ENCODE measurements at places on chromosomes 6 and 20.

DNA sequence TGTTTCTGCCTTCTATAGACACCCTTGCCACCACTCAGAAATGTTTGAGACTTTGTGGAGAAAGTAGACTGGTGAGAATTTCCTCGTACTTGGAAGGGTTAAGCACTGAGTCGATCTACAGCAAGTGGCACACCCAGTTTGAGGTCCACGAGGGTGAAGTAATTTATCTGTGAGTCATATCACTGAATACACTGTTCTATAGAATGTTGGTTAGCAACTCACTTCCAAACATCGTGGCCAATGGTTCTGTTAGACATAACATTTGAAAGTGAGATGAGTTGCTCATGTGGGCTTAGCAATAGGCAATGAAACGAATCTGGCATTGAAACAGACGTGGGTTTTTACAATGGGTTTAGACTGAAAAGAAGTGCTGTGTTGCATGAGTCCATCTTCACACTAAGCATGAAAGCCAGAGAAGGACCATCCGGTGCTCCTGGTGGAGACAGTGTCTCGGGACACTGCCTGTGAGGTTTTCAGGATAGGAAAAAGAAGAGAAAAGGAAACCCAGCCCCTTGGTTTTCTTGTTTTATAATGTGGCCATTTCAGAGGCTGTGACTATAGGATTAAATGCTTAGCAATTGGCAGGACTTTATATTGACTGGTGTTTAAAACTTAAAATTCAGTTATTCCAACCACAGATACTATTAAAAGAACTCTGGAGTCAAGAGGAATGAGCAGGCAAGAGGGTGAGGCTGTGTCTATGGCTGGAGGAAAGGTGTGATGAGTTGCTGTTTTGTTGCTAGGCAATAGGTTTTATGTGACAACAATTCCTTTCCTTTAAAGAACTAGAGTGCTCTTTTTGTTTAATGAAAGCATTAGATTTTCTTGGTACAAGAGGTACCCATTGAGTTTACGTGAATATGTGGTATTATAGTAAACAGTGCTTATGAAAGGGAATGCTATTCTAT lies 31.0 kb upstream of the EZR start:
- peak; percentile 89 for DNase-seq

GRCh38 chr6:159720708-159721107 lies 6.6 kb upstream of the WTAP start:
- no peak for DNase-seq

GRCh38 chr20:59933296-59933848 lies at the start of gene SYCP2:
SYCP2 (minus strand) TSS chr20:59933637; CDS start chr20:59922413, 11,224 bp downstream.
- DNase-seq: peak; percentile 70

- DNase-seq: no peak
Measured at GRCh38 chr6:167849846-167850459, 23.2 kb downstream of the AFDN start.

DNA sequence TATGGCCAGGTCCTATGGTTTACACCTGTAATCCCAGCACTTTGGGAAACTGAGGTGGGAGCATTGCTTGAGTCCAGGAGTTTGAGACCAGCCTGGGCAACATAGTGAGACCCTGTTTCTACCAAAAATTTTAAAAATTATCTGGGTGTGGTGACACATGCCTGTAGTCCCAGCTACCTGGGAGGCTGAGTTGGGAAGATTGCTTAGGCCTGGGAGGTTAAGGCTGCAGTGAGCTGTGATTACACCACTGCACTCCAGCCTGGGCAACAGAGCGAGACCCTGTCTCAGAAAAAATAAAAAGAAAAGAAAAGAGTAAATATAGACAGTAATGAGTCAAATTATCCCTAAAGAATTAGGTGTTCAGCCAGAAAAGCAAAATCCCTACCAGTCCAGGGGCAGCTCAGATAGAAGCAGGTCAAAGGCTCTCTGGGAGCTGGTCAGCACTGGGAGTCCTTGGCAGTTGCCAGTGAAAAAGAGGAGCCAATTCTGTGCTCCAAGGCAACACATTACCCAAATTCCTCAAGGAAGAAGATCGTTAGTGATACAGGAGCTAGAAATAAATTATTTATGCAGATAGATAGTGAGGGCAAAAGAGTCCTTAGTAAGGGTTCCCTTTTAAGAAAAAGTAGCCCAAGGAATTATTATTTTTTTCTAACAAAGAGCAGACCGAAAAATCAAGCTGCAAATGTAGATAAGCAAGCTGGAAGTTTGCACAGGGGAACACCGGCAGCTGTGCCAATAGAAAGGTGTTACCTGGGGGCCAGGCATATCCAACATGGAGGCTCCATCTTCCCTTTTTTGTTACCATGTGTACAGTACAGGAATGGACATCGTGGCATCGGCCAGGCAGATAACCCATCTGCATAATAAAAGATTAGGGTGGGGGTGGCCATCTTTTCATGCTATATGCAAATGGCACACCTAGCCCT lies 31.4 kb upstream of the SEC63 start:
- DNase-seq: no peak

GRCh38 chr20:12068121-12068520 lies 150.4 kb downstream of the BTBD3 start:
- no peak for DNase-seq

GRCh38 chr6:5174756-5175549 lies 85.8 kb downstream of the LYRM4 start:
- no peak for DNase-seq

DNA sequence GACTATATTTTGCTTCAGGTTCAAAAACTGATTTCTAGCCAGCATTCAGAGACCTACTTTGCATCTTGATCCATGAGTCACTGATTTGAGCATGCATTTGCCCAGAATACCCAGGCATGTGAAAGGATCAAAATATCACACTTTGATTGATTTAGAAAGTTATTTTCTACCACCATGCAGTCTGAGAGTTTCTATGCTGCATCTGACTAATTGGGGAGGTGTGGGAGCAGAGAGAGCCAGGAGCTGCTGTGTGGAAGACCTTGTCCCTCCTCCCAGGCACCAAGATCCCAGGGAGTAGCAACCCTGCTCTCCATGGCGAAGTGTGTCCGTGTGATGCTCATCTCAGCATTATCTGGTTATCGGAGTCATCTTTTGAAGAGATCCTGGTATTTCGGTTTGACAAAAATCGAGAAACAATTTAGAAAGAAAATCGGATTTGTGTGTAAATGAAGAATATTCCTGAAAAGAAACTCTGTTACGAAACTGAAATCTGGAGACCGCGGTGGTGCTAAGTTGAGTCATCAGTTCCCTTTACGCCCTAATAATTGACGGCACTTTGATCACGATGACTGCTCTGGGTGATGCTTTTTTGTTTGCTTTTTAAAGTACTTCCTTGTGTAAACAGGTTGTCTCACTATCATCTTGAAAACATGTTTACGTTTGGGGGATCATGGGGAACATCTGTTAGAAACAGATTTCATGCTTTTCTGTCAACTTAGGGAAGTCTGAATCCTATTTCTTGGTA lies 193.4 kb downstream of the BACH2 start:
- DNase-seq: peak; percentile 68

DNA sequence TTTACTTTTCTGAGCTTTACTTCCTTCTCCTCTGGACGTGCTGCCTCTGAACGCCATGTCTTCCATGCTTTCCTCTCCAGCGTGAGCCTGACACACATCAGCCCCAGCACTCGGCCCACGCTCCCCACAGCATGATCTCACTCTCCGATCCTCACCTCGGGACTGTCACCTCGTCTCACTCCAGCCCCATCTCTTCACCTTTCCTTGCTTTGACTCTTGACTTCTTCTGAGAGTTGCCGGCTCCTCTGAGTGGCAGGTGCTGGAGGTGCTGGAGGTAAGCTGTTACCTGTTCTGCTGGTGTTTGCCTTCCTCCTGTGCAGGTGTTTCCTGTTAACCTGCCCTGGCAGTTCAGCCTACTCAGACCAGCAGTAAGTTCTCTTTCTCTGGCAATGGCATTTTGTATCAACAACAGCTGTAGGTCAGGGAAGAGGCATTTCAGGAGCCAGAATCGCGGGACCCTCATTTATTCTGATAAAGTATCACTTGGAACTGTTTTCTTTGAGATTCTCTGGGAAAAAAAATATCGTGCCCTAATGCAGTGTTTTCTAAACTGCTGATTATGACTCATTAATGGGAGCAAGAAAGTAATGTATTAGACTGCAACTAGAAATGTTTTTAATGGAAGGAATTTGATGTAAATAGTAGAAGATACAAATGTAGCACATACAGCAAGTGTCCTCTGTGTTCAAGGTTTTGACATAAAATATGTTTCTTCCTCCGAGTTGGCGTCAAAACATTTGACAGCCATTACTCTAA lies 106.5 kb downstream of the ARID1B start:
- DNase-seq: no peak

GRCh38 chr6:155510879-155511278 lies 55.2 kb upstream of the NOX3 start:
- no peak for DNase-seq

GRCh38 chr6:19880066-19880465 lies 42.9 kb downstream of the ID4 start:
- DNase-seq: no peak

DNA sequence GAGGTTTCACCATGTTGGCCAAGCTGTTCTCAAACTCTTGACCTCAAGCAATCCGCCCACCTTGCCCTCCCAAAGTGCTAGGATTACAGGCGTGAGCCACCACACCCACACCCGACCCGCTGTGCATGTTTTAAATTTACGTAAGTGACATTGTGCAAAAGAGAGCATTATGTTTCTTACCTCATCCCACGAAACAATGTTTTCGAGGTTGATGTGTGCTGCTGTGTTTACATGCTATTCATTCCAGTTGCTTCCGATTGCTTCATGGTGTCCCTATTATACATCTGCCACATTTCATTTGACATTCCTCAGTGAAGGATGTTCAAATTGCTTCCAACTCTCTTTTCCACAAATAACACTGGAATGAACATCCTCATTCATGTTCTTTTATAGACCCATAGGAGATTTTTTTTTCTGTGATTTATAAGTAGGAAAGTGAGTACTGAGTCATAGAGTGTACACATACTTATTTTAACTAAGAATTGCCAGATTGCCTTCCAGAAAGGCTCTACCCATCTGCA lies 403.9 kb upstream of the JARID2 start:
- peak; percentile 97 for DNase-seq

GRCh38 chr6:110655821-110656220 lies 159.4 kb downstream of the CDK19 start:
- no peak for DNase-seq

DNA sequence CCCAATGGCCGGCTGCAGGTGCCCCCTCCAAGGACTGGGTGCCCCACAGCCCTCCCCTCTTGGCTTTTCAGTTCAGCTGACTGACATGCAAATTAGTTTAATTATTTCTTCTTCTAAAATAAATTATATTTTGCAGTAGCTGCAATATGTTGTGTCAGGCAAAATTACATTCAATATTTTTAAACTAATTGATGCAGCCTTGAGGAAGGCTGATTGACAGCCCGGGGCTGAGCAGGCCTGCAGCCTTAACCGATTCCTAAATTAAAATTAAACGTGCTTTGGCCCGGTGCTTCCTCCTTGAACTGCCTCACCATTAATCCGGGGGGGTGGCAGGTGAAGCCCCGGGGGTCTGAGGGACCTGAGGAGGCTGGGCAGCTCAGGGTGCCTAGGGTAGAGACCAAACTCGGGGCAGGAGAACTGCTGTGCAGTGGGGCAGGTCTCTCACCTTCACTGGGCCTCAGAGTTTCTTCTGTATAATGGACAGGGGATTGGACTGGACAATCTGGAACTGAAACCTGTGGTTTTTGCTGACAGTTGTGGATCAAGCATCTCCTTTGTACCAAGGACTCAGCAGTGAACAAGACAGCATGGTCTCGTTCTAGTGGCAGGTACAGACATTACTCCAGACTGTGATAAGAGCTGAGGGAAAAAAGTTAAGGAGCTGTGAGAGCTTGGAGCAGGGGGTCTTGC lies 72.5 kb downstream of the CD40 start:
- DNase-seq: no peak

GRCh38 chr6:52186075-52186474 lies at the start of gene IL17A:
IL17A (plus strand) TSS chr6:52186375; CDS start chr6:52186432, 57 bp downstream.
- no peak for DNase-seq

- peak; percentile 93 for DNase-seq
Measured at GRCh38 chr20:25372584-25373336, 17.9 kb downstream of the ABHD12 start.

DNA sequence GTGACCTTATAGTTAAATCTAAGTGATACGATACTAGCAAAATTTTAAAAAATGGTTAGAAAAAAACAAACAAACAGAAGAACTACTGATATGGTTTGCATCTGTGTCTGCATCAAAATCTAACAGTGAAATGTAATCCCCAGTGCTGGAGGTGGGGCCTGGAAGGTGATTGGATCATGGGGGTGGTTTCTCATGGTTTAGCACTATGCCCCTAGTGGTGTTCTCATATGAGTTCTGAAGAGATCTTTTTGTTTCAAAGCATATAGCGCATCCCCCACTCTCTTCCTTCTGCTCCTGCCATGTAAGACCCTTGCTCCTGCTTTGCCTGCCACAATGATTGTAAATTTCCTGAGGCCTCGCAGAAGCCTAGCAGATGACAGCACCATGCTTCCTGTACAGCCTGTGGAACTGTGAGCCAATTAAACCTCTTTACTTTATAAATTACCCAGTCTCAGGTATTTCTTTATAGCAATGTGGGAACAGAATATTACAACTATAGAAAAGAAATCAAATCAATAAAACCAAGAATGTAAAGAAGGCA lies 5.4 kb downstream of the FBXL4 start:
- DNase-seq: no peak
